ENCODE measurements at places on chromosomes 6 and 20. TPM values are rescaled to one million over a fixed set of nuclear protein-coding genes. Genes with fewer than 3 reads are reported as not detected.

GRCh38 chr6:112764377-112764776 lies 417.2 kb downstream of the RFPL4B start:
- DNase-seq = no peak

- DNase-seq = no peak
These were observed 48.0 kb downstream of the RPRD1B start for GRCh38 chr20:38081575-38081974.

The PRL gene
- polyA plus RNA-seq = not detected

GRCh38 chr6:29753309-29753644 lies 30.0 kb downstream of the HLA-F start:
- DNase-seq = no peak

- no peak for DNase-seq
These were observed 12.3 kb upstream of the SLA2 start for GRCh38 chr20:36658300-36658699.

GRCh38 chr20:10502098-10502526 lies 67.0 kb downstream of the SLX4IP start:
- DNase-seq = no peak

- DNase-seq = no peak
These were observed 2.4 kb downstream of the PREP start for GRCh38 chr6:105400501-105400900.

The MUCL3 gene
- polyA plus RNA-seq = not detected

DNA sequence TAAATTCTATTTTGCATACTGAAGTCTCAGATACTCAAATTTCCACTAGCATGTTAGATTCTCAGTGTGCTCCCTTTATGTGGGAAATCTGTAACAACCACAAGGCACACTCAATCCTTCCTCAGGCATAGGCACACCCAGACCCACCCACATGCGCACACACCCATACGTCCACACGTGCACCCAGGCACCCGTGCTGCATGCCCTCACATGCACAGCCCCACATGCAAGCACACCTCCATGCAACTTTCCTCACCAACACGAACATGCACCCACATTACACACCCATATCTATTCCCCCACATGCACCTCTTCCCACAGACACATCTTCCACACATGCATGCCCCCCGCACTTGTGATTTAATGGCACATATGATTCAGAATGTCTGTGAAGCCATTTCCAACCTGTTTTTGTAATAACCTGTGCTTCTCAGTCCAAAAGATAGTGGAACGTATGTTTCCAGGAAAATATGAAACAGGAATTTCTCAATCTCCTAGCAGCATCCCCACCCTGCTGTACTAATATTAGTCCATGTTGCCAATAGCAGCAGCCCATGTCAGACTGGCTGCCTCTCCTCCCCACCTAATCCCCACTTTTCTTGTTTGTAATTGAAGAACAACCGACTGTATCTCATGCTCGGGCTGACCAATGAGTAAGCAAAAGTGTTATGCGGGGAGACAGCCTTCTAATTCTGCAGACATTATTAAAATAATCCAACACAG lies 11.3 kb upstream of the CYP24A1 start:
- DNase-seq = no peak

DNA sequence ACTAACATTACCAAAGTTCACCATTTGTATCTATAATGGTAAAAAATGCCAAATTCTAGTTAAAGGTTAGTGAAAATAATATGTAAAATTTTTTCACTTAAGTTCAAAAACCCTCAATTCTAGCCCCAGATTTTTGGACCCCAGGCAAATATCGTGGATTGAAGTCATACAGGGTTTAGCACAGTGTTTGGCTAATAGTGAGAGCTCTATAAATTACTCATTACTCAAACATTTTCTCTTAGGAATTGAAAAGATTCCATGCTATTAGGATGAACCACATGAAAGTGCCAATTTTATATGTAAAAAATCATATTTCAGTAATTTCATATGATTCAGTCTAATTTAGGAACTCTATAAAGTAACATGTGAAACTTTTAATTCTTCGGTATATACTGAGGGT lies 170.3 kb upstream of the PREP start:
- no peak for DNase-seq

DNA sequence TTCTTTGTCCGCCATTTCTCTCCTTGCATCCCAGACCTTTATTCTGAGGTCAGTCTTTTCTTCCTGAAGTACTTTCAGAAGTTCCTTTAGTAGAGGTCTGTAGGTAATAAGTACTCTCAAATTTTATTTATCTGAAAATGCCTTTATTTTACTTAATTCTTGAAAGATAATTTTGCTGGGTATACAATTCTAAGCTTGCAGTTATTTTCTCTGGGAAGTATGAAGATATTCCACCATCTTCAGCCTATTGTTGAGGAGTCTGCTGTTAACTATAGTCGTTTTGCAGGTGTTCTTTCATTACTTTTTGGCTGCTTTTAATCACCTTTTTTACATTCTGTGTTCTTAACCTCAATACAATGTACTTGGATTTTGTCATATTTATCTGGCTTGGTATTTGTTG lies 13.5 kb upstream of the FNDC1 start:
- DNase-seq = no peak

The DDX43 gene
- 0.94 TPM for polyA plus RNA-seq

All from left renal pelvis (tissue), 4 donors.